GM18507 (cell line): ENCODE measurements at places on chromosomes 5 and 9.

DNA sequence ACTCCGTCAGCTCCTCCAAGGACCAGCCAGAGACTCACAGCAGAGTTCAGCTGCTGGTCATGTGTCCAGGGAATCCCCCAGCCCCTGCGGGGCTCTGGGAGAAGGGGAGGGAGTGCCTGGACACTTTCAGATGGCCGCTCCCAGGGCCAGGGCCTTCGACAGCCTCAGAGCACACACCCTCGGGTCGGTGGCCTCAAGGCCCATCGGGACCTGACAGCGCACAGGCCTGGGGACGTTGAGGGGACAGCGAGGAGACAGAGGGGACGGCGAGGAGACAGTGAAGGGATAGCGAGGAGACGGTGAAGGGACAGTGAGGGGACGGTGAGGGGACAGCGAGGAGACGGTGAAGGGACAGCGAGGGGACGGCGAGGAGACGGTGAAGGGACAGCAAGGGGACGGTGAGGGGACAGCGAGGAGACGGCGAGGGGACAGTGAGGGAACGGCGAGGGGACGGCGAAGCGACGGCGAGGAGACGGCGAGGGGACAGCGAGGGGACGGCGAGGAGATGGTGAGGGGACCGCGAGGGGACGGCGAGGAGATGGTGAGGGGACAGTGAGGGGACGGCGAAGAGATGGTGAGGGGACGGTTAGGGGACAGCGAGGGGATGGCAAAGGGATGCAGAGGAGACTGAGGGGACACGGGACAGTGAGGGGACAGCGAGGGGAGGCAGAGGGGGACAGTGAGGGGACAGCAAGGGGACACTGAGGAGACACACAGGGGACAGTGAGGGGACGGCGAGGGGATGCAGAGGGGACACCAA is 47.3 kb downstream of the SLC12A7 start:
- no peak for DNase-seq

GRCh38 chr5:96851312-96852062 is 24.8 kb upstream of the ERAP2 start:
- DNase-seq: no peak

- no peak for DNase-seq
Measured at GRCh38 chr5:121581588-121581987, 270.1 kb upstream of the FTMT start.

DNA sequence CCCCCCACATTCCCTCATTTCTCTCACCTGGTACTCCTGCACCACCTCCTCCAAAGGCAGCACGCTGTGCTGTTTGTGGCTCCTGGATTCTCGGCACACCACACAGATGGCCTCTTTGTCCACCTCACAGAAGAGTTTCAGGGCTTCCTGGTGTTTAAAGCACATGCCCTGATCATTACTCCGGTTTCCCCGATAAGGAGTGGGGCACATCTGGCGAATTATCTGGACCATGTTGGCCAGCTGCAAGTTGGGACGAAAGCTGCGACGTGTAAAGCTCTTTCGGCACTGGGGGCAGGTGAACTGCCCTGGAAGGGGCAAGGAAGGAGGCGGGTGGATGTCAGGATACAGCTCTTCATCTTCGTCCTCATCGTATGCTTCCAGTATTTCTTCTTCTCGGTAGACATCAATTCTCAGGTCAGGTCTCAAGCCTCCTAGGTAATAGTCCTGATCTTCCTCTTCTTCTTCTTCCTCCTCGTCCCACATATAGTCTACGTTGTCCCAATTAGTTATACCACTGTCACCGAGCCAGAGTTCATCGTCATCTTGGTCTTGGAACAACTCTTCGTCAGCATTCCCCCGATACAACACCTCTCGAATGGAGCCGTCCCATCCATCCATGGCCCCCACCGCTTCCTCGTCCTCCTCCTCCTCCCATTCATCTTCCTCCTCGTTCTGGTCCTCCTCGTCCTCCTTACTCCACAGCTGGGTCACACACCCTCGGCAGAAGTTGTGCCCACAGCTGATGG is 796 bp downstream of the TRIM52 start:
- no peak for DNase-seq

DNA sequence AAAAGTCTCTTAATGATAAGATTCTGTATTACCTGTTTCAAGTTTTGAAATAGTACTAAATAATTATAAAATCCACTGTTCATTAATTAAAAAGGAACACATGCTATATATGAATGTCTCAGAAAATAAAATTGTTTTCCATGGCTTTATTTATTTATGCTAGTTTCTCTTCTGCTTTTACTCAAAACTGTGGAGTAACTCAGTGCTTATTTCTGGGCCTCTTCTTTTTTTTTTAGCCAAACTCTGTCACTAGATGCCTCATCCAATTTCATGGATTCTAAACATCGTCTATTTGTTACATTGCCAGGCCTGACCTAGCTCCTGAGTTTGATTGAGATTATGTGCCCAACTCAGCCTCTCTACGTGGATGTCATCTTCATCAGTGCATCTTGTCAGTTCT is 1509.7 kb downstream of the MAT2B start:
- DNase-seq: no peak

- no peak for DNase-seq
Measured at GRCh38 chr5:95708876-95709275, 22.3 kb upstream of the RHOBTB3 start.

GRCh38 chr9:116812231-116813030 is 125.3 kb downstream of the TRIM32 start:
- no peak for DNase-seq

DNA sequence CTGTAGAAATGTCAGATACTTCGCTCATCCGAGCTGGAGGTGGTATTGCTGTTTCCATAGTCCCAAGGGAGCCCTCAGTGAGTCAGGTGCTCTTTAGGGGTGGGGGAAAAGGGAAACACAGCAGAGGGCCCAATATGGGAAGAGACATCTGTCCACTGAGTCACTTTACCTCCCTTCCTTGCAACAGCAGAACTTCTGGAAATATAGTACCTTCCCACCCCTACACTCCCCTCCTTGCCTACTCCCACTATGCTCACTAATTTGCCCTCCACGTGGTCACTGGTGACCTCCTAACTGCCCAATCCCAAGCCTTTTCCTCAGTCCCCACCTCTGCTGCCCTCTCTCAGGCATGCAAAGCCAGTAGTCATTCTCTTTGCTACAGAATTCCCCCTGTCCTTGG is 1.9 kb downstream of the HK3 start:
- no peak for DNase-seq

GRCh38 chr5:95725937-95726810 is 5.0 kb upstream of the RHOBTB3 start:
- no peak for DNase-seq

DNA sequence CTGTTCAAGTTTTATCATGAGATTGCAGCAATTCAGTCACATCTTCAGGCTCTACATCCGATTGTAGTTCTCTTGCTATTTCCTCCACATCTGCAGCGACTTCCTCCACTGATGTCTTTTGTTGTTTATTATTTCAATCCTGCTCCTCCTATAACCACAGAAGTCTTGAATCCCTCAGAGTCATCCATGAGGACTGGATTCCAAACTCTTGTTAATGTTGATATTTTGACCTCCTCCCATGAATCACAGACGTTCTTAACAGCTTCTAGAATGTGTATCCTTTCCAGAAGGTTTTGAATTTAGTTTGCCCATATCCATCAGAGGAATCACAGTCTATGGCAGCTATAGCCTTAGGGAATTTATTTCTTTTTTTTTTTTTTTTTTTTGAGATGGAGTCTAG is 3.6 kb downstream of the FBXO38 start:
- DNase-seq: no peak

GRCh38 chr9:20552874-20553557 is 69.3 kb downstream of the MLLT3 start:
- DNase-seq: no peak

GRCh38 chr9:37392272-37392671 is 30.2 kb upstream of the GRHPR start:
- no peak for DNase-seq

DNA sequence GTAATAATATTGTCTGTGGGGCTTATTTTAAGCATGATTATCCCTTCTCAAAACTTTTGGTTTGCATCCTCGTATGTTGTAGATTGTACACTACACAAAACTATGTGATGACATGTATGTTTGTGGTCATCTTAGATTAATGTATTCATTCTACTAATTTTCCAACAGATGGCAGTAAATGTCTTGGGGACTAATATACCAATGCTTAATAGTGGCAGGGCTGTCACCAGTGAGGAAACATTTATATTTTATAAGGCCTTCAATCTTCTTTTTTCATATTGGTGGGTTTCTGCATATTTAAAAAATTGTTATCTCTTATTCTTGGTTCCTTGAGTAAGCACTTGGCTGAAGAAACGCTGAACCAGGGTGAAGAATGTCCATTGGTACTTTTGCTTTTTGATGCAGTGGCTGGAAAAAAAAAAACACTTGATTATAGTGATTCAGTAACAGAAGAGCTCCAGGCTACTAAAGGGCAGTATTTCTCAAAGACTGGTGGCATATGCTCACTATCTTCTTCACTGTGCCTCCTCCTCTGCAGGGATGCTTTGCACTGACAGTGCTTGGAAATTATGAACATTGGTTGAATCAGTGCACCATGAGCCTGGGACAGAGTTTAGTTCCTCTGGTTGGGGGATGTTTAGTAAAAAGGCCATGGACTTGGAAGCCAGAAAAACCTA is 530.3 kb downstream of the RASEF start:
- DNase-seq: no peak

GRCh38 chr9:129609486-129610212 is 11.3 kb downstream of the C9orf50 start:
- no peak for DNase-seq

DNA sequence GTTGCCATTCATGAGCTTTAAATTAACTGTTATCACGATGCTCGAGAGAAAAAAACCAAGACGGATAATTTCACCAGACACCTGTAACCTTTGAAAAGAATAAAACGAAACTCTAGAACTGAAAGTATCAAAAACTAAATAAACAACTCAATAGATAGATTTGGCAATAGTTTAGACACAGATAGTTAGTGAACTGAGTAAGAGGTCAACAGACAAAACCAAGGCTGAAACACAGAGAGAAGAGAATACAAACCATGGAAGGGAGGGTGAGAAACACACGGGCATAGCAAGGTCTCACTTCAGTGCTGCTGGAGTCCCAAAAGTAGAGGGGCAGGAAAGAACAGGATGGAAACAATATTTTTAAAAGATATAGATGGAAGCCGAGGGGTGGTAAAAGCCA is 3.3 kb upstream of the OR2V1 start:
- no peak for DNase-seq

GRCh38 chr5:54894957-54895815 is 90.2 kb downstream of the ESM1 start:
- no peak for DNase-seq

DNA sequence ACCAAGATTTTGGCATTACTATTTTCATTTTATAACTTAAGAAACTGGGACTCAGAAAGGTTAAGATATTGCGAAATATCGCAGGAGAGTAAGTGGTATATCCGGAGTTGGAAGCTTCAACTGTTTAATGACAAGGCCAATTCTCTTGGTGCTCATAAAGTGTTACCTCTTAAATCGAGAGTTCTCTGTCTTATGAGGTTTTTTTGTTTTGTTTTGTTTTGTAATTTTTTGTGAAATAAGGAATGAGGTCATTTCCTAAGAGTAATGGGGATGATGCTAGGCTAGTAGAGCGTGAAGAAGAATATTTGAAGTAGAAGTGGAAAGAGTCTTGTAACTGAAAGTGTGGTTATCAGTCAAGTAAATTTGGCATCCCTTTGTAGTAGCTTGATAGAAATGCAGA is 183.2 kb upstream of the DAB2 start:
- no peak for DNase-seq

DNA sequence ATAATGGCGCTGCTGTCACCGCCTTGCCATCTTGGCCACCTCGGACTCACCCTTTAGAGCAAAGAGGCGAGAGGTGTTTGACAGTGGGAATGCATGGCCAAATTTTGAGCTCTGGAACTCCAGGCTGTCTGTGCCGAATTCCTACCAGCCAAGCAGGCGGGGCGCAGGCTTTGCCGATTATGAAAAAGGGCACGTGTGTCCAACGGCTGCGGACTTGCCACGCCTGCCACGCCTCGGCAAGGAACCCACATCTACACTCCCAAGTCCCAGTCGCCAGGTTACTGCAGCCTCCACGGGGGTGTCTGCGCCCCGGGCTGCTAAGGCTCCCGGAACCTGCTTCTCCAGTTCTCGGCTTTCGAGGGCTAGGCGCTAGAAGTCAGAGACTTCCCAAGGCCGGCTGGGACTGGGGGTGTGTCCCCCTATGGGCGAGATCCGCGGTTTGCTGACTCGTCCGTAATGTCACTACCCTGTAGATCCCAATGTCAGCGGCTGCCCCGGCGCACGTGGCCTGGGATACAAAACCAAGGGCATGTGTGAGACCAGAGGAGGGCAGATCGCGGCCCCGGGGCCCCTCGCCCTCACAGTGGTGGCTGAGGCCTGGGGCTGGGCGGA is 2.8 kb downstream of the NPR3 start:
- DNase-seq: no peak

GRCh38 chr9:95874989-95875304 is 544 bp upstream of the ERCC6L2 start:
- DNase-seq: no peak

- DNase-seq: no peak
Measured at GRCh38 chr5:138946241-138946623, 71.1 kb upstream of the LRRTM2 start.

DNA sequence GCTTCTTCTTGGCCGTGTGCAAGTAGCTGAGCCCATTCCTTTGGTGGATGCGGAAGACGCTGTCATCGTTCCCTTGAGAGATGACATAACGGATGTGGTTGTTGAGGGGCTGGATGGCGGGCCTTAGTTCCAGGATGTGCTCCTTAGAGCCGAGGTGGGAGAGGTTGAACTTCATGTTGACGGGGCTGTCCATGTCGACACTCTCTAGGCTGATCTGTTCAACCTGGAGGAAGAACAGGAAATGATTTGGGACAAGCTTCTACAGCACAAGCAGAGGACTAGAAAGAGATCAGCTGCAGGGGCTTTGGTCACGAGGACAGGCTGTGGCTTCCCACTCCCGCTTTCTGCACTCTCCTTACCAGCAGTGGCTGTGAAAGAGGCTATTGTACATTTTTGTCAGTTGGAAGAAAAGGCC is 176.0 kb downstream of the SLC12A2 start:
- no peak for DNase-seq

GRCh38 chr5:147393874-147394672 is 115.8 kb downstream of the DPYSL3 start:
- no peak for DNase-seq

GRCh38 chr5:181245427-181246275 is 1.9 kb upstream of the RACK1 start:
- DNase-seq: no peak

GRCh38 chr5:66891184-66891925 is 295.2 kb downstream of the MAST4 start:
- DNase-seq: no peak

DNA sequence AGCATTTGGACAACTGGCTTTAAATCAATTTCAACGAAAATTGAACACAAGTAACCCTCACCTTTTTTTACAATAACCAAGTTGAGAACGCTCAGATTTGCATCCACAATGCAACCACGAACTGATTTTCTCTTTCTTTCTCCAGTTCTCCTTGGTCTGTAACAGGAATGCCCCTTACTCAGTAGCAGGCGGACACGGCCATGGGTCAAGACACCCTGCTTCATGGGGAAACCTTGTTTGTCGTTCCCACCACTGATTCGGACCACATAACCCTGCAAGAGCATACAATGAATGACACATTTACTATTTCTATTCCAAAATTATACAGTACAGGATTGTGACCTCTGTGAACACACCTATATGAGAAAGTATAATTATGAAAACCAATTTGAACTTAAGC is 1.4 kb downstream of the RPS6 start:
- no peak for DNase-seq

- DNase-seq: no peak
Measured at GRCh38 chr5:155027993-155028629, 14.6 kb downstream of the KIF4B start.

- DNase-seq: no peak
Measured at GRCh38 chr5:9536717-9537116, 9.2 kb downstream of the SEMA5A start.
